CD4-positive, alpha-beta T cell treated with Interleukin-10 for 1 hour (primary cell): ENCODE measurements at places on chromosomes 7 and 10.

DNA sequence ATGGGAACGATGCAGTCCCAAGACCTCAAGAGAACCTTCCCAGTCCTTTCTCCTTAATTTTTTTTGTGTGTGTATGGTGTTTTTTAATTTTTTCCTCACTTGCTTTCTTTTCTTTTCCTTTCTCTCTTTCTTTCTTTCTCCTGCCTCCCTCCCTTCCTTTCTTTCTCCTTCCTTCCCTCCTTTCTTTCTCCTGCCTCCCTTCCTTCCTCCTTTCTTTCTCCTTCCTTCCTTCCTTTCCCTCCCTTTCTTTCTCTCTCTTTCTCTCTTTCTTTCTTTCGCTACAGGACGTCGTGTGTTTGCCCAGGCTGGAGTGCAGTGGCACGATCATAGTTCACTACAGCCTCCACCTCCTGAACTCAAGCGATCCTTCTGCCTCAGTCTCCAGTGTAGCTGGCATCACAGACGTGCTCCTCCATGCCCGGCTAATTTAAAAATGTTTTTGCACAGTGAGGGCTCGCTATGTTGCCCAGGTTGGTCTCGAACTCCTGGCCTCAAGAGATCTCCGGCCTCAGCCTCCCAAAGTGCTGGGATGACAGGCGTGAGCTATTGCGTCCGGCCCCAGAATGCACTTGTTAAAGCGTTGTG, 709 bp upstream of the NIPSNAP2 start:
- no peak for DNase-seq

GRCh38 chr7:155998328-155998691, 186.0 kb upstream of the SHH start:
- no peak for DNase-seq

DNA sequence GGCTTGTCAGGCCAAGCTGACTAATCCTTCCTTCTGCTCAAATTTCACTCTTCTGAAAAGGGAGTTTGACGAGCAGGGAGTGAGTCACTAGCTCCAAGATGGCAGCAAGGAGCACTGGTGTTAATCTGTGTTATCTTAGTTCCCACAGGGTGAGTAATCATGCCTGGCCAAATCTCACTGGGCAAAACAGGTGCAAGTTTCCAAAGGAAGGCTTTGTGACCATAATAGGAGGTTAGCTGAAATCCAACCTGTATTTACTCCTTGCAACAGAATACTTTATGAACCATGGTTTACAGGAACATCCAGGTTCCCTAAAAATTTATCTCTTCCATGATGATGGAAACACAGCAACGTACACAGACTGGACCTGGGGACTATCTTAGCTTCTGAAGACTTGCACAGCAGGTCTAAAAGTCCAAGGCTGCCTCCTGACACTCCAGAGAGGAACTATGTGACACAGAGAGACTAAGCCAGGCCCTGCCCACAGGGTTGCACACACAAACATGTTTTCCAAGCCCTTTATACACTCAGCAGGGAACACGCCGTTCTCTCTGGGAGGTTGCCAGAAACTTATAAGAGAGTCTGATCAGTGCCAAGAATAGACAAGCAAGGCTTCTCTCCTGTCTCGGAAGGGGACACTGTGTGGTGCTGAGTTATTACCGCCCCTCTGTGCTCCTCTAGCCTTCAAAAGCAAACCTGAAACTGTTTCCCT, 46.3 kb downstream of the PDK4 start:
- DNase-seq = no peak

DNA sequence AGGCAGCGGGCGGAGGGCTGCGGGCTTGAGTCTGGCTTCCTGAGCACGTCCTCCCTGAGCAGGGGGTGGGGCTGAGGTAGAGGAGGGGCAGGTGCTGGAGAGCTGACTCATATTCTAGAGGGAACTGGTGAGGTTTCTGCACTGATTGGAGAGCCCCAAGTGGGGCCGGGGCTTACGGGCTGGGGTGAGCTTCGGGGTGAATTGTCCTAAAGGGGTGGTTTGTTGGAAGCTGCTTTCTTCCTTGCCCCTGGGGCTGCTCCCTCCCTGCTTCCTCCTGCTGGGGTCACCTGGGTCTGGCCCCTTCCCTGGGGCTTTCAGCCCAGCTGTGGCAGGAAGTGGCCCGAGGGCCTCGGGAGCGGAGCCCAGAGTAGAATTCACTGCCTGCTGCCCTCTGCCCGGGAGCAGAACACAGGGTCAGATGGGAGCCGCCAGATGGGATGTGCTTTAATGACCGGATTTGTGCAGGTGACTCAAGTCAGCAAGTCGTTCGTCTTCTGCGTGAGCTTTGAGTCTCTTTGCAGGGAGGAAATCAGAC, 48.6 kb downstream of the FAM20C start:
- no peak for DNase-seq

- DNase-seq = no peak
Observed at GRCh38 chr10:5165738-5166137, 19.2 kb downstream of the AKR1C8 start.

DNA sequence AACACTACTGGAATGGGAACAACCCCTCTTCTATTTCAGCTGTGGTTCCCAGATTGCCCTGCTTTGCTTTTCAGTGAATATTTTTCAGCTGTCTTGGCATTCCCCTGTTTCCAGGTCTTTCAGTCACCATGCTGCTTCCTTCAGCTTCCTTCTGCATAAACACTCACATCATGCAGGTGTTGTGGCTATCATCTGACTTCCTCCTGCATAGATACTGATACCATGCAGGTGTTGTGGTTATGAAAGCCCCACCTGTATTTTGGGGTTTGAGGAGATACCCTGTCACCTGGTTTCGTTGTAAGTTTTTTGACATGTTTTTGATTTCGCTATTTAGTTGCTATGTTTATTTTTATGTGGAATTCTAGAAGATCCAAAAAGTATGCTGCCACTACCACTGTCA, 71.5 kb downstream of the SLC35B4 start:
- DNase-seq = no peak

GRCh38 chr7:81583090-81583489, 186.8 kb downstream of the HGF start:
- no peak for DNase-seq

GRCh38 chr7:80699045-80699638, 60.7 kb downstream of the CD36 start:
- DNase-seq = peak; percentile 17

GRCh38 chr10:36002445-36002844, 360.3 kb upstream of the FZD8 start:
- no peak for DNase-seq

DNA sequence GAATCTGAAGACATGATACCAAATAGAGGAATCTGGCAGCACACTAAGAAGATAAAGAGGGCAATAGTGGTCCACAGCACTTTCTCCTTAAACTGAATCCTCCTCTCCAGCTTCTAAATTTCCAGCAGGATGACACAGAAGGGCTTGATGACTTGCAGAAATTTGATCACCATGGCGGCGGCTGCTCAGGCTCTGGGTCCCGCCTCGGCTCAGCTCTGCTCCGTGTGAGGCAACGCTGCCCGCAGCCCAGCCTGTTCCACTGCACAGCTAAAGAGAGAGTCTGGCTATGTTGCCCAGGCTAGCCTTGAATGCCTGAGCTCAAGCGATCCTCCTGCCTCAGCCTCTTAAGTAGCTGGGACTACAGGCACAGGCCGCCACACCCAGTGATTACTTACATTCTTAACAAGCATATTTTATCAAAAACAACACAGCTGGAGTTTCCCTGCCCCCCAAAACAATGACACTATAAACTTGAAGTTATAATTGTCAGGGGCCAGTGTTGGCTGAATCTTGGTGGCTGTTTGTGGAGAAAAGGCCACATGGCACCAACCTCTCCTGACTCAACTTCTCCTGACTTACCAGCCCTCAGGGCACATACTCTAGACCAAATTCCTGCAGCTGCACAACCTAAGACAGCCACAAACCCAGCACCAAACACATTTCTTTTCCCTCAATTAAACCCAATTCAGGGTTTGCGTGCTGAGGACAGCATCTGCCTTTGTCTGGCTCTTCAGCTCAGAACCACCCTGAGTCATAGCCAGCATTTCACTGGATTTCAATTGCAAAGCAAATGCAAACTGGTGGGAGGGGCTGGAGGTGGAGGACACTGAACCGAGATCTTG, 11.6 kb upstream of the TNPO3 start:
- DNase-seq = no peak

DNA sequence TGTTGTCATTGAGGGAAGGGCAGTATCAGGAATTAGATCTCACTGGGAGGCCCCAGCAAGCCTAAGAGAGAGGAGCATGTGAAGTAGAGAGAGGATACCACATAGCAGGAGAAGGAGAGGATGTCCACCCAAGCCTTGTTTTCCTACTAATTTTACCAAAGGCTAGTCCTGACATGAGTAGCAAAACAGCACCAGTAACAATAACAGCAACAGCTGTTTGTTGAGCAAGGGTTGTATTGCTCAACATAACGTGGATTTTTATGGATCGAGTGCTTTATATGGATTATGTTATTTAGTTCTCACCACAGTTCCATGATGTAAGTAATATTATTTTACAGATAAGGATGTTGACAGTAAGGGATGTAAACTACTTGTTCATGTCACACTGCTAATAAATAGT, 135.2 kb upstream of the DLX6 start:
- DNase-seq = no peak

GRCh38 chr10:73650537-73651331, 5.1 kb downstream of the SYNPO2L start:
- peak; percentile 2 for DNase-seq

GRCh38 chr7:151276666-151277590, 28.4 kb upstream of the SMARCD3 start:
- peak; percentile 63 for DNase-seq

- DNase-seq = no peak
Observed at GRCh38 chr10:104862-105565, 30.2 kb upstream of the ZMYND11 start.

GRCh38 chr7:98162758-98163157, 48.5 kb upstream of the BHLHA15 start:
- no peak for DNase-seq

DNA sequence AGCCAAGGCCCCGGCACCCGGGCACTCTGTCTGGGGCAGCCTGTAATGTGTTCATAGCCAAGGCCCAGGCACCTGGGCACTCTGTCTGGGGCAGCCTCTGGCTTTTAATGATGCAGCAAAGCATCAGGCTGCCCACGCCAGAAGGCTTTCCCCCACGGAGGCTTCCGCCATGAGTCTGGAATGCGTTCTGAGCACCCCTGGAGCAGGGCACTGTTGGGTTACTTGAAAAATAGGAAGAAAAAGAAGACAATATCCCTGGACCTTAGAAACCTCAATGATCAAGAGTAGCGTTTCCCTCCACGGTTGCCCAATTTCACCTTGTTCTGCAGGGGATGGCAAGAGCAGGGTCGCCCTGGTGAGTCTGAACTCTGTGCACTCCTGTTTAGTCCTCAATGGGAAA, 565.0 kb downstream of the PTPRN2 start:
- no peak for DNase-seq

GRCh38 chr10:107971411-107971810, 806.9 kb upstream of the SORCS1 start:
- DNase-seq = no peak

GRCh38 chr7:8714791-8715190, 281.4 kb downstream of the NXPH1 start:
- DNase-seq = no peak
